ENCODE measurements at places on chromosomes 2 and 18. TPM values are rescaled to one million over a fixed set of nuclear protein-coding genes. Genes with fewer than 3 reads are reported as not detected.

TCF23 gene
- total RNA-seq = 0.08 TPM

EPB41L3 gene
- total RNA-seq = 6.3 TPM

SH3RF3 gene
- total RNA-seq = 7.9 TPM

ANO7 gene
- 0.80 TPM for total RNA-seq

CTAGE1 gene
- total RNA-seq = not detected

NTSR2 gene
- total RNA-seq = not detected

PROM2 gene
- total RNA-seq = 1.4 TPM

SLC1A4 gene
- 13.2 TPM for total RNA-seq

AFF3 gene
- total RNA-seq = 8.0 TPM

DNA sequence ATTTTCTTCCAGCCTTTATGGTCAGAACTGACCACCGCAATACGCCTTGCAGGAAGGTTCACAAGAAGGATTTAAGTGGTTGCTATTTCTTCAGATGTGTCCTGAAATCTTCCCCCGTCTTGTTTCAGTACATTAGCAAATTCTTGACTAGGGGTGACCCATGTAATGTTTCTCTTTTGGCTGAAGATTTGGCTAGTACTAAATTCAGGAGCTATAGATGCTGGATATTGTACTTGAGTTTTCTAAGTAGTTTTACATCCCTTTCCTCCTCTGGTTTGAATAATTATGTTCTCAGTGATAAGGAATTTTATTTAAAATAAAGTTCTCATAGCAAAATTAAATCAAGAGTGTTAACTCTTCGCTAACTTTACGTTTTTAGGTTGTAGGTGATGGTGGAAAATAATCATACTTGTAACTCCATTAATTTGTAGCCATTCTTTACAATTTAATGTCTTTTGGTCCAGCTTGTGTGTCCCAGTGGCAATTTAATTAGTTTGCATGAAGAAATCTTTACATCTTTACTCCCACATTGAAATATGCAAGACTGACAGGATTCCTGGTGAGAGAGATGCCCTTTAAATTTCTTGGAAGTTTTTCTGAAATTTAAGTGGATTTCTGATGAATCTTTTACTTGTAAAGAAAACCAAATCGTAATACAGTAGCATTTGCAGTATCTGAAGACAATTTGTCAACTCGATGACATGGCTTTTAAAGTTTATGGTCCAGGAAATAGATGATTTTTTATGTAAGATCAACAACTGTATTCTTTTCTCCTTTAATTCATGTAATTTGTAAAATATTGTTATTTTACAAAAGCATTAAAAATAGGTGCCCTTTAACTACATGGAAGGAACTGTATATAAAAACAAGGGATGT is 2.8 kb downstream of the PHLPP1 start:
- DNase-seq = no peak

- DNase-seq = no peak
Measured at GRCh38 chr2:132758995-132759394, 89.0 kb upstream of the LYPD1 start.

DNA sequence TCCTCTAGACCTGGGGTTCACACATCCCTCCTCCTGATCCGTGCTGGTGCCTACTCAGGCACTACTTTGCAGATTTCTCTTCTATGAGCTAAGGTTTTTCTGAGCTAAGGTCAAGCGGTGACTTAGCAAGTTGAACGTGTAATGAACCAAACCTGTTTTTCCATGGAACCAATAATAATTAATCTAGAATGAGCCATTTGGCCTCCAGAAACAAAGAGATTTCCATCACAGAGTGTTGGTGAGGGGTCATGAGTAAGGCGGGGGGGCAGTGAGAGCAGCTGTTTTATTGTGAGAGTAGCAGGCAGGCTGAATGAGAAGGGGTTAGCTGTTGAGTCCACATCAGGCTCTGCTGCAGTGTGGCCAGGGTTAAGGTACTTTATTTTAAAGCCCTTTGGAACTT is 112.0 kb upstream of the FOSL2 start:
- no peak for DNase-seq

DNA sequence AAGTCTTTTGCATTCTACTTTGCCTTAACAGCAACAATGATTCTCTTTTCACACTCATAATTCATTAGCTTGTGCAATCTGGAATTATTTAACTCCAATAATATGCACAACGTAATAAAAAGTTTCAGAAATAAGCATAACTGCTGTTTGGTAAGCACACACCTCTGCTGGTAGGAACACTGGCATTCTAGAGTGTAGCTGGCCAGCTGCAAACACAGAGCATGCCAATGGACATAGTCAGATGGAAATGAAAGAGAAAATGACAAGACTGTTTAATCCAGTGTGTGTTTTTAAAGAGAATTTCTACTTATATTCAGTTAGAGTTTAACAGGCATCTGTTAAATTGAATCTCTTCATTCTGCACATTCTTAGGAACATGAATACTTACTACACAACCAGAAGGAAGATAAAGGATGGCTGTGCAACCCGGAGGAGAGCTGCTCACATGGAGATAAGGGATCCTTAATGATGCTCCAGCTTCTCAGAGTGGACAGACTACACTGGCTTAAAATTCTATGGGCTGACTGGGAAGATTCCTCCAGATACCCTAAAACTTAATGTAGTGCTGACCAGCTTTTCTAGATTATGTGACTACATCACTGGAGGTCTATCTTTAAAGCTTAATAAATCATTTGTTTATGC is 94.6 kb upstream of the CHAC2 start:
- DNase-seq = no peak

GRCh38 chr2:168182550-168183249 is 64.7 kb downstream of the STK39 start:
- DNase-seq = no peak

DNA sequence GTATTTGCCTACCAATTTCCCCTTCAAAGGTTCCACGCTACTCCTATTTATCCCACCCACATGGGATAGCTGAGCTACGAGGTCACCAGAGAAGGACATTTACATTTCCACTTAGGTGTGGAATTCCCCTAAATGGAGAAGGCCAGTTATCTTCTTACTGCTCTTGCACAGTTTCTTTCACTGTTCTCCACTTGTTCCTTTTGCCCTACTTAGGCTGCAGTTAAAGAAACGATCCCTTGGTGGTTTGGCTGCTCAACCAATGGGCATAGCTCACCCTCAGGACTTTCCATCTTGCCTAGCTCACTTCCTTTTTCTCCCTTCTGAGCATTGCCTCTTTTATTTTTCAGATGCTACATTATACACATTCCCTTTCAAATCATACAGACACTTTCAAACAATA is 11.2 kb upstream of the NABP1 start:
- DNase-seq = no peak

DNA sequence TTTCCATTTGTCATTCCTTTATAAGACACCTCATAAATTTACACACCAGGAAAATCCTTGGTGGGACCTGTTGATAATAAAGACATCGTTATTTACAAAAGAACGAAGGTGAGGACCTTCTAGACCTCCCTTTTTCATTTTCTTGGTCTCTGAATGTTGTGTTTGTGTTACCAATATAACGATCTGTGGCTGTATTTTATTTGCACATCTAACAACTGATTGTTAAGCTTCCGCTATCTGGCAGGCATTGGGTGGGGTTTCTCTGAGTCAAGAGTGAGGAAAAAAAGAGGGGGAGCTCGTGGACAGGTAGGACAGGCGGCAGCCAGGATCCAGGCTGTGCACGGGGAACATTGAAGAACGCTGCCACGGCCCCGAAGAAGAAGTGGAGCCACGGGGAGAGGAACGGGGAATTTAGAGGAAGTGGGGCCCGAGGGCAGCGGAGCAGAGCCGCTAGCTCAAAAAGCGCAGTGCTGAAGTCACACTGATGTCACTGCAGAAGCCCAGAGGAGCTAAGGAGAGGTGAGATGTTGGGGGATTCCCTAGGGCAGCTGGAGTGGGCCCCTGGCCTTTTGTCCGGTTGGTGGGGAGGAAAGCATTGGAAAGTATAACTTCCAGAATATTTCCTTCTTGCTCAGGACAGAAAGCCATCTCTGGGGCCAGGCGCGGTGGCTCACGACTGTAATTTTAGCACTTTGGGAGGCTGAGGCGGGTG is 20.9 kb upstream of the DNMT3A start:
- DNase-seq = no peak

DNA sequence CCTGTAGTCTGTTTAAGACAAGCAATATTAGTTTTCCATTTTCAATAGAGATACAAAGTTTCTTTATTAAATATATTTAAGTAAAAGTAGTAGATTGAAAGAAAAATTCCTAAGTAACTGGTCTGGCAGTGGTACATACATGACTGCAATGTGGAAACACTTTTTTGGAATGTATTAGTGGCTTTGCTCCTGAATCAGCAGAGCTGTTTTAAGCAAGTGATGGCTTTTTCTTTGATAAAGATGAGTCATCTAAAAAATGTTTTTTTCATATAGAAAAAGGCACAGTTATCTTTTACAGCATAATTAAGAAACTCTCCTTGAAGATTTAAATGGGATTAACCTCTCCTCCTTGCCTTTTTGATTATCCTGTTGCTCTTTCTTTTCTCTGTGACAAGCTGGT is 34.9 kb downstream of the KDM3A start:
- DNase-seq = no peak

DNA sequence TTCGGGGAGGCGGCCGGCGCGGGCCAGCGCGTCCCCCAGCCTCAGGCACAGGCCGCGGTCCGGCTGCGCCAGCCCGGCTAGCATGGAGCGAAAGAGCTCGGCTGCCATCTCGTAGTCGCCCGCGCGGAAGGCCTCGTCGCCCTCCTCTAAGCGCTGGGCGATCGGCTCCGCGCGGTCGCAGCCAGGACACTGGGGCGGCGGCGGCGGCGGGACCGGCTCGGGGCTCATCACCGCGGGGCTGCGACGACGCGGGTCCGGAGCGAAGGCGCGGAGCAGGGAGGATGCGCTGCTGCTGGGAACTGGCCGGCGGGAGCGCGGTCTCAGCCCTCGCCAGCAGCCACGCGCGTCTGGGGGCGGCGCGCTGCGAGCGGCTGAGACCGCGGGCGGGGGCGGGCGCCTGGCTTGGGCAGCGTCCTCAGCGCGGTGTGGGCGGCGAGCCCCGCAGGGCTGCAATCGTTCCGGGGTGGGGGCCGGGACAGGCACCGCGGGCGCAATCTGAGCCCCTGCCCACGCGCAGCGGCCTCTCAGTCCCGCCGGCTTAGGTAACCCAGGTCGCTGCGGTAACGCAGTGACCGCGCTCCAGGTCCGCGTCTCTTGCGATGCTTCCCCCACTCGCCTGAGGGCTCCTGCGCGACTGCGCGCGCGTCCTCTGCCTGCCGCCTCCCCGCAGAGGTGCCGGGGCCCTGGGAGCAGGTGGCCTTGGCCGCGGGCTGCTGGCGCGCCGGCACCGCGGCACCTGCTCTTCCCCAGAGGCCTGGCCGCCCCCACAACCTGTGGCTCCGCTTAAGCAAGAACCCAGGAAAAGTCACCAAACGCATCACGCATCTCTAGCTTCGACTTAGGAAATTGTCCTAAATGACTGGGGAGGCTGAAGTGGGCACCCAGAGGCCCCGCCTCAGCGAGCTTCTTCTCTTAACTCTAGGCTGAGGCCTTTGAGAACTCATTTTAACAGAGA is at the start of gene LONRF2:
LONRF2 (minus strand) TSS at position 636 of the 955 bp plus-strand sequence; CDS start at position 228, 408 bp downstream.
- DNase-seq = peak; percentile 39

DNA sequence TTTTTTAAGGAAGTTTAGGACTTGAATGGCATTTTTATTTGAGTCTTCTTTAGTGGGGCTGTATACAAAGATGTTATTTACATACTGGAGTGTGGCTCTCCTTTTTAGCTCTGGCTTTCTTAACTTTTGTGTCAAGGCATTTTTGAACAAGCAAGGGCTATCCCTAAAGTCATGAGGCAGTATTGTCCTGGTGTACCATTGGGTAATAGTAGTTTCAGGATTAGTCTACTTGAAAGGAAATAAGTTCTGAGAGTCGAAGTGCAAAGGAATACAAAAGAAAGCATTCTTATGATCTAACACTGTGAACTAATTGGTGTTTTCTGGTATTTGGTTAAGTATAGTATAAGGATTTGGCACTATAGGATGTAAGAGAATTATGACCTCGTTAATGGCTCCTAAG is 1.9 kb upstream of the CYP27A1 start:
- DNase-seq = no peak

- peak; percentile 84 for DNase-seq
Measured at GRCh38 chr18:22113144-22113844, 56.1 kb upstream of the GATA6 start.

GRCh38 chr2:100260712-100261620 is 61.3 kb downstream of the LONRF2 start:
- DNase-seq = peak; percentile 59

DNA sequence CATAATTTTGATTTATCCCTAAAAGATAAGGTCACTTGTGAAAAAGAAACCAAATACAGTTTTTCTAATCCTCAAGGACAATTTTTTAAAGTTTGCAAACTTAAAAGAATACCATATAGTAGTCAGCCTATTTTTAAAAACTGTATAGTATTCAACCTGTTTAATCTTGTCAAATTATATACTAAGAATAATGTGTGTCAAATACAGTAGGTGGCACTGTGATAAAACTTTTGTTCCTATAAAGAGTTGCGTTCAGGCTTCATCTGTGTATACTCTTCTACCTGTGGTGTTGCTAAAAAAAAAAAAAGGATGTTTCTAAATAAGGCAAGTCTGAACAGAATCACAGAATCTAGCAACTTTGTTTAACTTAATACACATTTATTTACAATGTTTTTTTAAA is 68.6 kb downstream of the CCDC138 start:
- no peak for DNase-seq

DNA sequence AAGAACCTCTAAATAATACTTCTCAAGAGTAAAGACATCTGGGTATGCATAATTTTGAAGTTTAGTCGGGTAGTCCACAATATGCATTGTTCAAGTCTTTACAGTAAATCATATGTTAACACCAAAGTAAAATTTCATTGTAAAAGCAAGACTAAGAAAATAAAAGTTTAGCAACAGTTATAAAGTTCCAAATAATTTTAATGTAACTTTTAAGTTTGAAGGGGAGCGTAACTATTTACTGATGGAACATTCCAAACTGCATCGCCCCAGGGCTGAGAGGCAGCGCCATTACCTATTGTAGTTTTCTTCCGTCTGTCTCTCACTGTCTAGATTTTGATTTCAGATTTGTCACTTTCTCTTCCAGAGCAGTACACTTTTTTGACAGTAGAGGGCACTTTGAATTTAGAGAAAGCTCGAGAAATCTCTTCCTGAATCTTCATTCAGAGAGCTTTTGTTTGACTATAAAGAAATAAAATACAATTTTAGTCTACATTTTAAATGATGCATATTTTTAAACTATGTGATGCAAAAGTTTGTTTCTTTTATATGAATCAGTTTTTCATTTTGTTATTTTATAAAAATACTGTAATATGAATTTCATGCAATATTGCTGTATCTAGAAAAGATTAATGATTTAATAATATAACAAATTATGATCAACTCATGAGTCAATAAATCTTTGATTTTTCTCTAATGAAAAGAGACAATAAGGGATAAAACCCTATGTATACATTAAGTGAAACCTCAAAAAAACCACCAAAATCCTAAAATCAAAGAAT is 389.8 kb downstream of the FIGN start:
- no peak for DNase-seq

- DNase-seq = no peak
Measured at GRCh38 chr2:186486651-186487647, 889 bp downstream of the ZC3H15 start.

GRCh38 chr18:69631281-69631680 is 230.6 kb downstream of the DOK6 start:
- DNase-seq = no peak

DNA sequence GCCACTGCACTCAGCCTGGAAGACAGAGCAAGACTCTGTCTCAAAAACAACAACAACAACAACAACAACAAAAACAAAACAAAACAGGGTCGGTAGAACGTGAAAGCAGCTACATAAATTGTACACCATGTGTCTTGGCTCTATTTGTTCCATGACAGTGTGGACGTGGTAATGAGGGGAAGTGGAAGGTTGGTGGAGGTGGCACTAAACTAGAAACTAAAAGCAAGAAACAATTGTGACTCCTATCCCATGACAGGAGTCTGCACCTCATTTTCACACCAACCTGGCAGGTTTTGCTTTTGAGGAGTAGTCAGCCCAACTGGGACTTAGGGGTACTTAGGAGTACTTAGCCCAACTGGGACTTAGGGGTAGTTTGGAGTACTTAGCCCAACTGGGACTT is 62.5 kb upstream of the MRPS9 start:
- DNase-seq = no peak
